ENCODE measurements at places on chromosomes 5 and 9. TPM values are rescaled to one million over a fixed set of nuclear protein-coding genes. Genes with fewer than 3 reads are reported as not detected.

MZB1 gene
- 11.6 TPM for total RNA-seq

CEP78 gene
- total RNA-seq, result 5.5 TPM

SPATA9 gene
- total RNA-seq, result 0.51 TPM

MAMDC2 gene
- total RNA-seq, result 1.1 TPM

ORM2 gene
- not detected for total RNA-seq

PCDHGB7 gene
- 3.8 TPM for total RNA-seq

SAXO1 gene
- not detected for total RNA-seq

ABO gene
- total RNA-seq, result 10.2 TPM

IL4 gene
- total RNA-seq, result not detected

GALNT12 gene
- total RNA-seq, result 8.7 TPM

NIM1K gene
- total RNA-seq, result 0.26 TPM

TRIM52 gene
- total RNA-seq, result 10.4 TPM

KCNT1 gene
- total RNA-seq, result 0.05 TPM

CTSL gene
- total RNA-seq, result 50.3 TPM

ARHGEF39 gene
- total RNA-seq, result 0.95 TPM

C9orf153 gene
- total RNA-seq, result not detected

FAM151B gene
- total RNA-seq, result 2.5 TPM

All from pancreas (tissue), 10 donors.